ENCODE measurements at places on chromosomes 12 and 14. TPM values are rescaled to one million over a fixed set of nuclear protein-coding genes. Genes with fewer than 3 reads are reported as not detected.

DNA sequence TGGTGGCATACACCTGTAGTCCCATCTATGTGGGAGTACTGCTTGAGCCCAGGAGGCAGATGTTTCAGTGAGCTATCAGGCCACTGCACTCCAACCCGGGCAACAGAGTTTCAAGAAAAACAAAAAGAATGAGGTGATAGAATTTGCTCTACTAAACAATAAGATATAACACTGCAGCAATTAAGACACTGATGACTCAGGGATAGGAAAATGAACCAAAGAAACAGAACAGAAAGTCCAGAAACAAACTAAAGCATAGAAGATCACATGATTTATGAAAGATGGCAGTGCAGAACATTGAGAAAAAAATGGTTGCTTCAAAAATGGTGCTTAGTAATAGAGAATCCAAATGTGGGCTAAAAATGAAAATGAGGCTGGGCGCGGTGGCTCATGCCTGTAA, 65.2 kb upstream of the AP4S1 start:
- DNase-seq, result no peak

DNA sequence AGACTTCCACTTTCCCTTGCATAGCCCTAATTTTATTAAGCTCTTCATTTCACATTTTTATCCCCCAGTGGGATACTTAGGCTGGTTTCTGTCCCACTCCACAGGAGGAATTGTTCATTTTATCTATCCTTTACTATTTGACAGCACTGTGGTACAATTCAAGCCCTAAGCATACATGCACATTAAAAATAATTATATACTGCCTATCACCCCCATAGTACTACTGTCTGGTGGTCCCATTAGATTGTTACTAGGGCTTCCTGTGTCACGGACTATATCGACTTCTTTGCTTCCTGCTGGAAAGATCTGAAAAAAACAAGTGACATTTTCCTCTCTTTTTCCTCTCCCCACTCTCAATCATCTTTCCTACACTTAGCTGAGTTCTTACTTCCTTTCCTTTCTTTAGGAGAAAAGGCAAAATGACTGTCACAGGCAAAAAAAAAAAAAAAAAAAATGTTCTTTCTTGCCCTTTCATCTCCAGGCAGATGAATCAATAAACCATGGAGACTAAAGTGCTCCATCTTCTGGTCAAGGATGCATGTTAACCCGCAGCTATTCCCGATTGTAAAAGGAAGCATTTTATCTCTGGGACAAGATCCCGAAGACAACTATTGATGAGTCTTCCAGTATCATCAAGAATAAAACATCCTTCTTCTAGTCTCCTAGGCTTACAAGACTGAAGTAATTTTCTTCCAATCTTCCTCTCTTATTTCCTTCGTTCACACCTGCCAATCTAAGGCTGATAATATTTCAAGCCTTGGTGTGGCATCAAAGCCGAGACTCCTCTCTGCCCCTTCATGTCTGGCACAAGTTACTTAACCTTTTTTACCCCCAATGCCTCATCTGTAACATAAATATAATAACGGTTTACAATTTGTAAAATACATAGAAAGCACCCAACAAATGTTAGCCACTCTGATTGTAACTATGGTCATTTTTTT, 94.4 kb upstream of the PLEKHG7 start:
- no peak for DNase-seq

DNA sequence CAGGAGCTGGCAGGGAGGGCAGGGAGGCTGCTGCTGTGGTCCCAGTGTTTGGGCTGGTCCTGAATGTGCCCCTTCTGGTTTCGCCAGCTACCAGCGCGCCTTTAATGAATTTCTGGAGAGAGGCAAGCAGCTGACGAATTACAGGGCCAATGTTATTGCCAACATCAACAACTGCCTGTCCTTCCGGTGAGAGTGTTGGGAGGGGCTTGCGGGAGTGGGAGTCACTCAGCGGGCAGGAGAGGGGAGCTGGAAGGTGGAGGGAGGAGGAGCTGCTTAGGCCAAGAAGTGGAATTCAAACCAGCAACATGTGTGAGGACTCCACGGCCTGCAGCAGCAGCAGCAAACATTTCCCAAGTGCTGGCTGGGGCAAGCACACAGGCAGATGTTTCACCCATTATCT, 7.7 kb downstream of the TNFAIP2 start:
- DNase-seq, result no peak

GRCh38 chr14:100622224-100622623, 35.0 kb upstream of the BEGAIN start:
- no peak for DNase-seq

GRCh38 chr14:93200553-93200952, 6.3 kb downstream of the GON7 start:
- DNase-seq, result no peak

Gene HPD
- total RNA-seq, result 2.3 TPM

Gene OR4E2
- total RNA-seq, result not detected
